ENCODE measurements at places on chromosomes 5 and 9.

GRCh38 chr5:139453683-139454567, 8.6 kb downstream of the ECSCR start:
- no peak overlapping the region for H3K4me3 ChIP-seq
- no peak overlapping the region for H3K27ac ChIP-seq
- no peaks in the 10 kb centered on the region for H3K36me3 ChIP-seq
- no peaks in the 10 kb centered on the region for H3K27me3 ChIP-seq
- H3K4me1 ChIP-seq: no peaks in the 10 kb centered on the region

GRCh38 chr9:69421908-69422801, 97.1 kb downstream of the ENTREP1 start:
- H3K4me1 ChIP-seq: peaks cover 4% of the 10 kb centered on the region
- no peaks in the 10 kb centered on the region for H3K36me3 ChIP-seq
- DNase-seq: peak; percentile 44
- no peak overlapping the region for H3K27ac ChIP-seq
- H3K4me3 ChIP-seq: no peak overlapping the region
- peaks cover 4% of the 10 kb centered on the region for H3K27me3 ChIP-seq

- no peaks in the 10 kb centered on the region for H3K36me3 ChIP-seq
- no peaks in the 10 kb centered on the region for H3K4me1 ChIP-seq
- H3K27ac ChIP-seq: no peak overlapping the region
- H3K4me3 ChIP-seq: no peak overlapping the region
Observed at GRCh38 chr9:118635416-118635815, 733.8 kb downstream of the BRINP1 start.

DNA sequence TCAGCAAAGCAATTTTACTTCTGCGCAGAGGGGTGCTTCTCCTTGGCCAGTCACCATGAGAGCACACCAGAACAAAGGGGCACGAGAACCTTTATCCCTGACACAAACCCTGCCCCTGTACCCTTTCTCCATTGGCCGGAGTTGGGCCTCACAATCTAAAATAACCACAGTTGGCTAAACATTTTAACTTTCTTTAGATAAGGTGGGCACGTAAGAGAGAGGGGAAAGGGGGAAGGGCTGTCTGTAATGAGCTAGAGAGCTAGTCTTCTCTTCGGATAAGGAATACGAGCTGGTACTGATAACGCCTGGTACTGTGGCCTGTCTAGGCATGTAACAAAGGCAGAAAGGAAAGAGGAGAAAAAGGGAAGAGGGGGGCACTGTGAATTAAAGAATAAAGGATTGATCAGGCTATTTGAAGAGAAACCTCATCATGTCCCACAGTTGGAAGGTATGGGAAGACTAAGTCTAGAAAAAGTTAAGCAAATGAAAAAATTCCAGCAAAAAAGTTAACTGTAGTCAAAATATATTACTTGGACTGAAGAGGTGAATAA, 1.8 kb upstream of the IARS1 start:
- peaks cover 34% of the 10 kb centered on the region for H3K36me3 ChIP-seq
- DNase-seq: no peak
- no peak overlapping the region for H3K4me3 ChIP-seq
- no peak overlapping the region for H3K27ac ChIP-seq
- H3K27me3 ChIP-seq: no peaks in the 10 kb centered on the region

GRCh38 chr5:1152771-1153282, 41.0 kb upstream of the SLC12A7 start:
- H3K36me3 ChIP-seq: no peaks in the 10 kb centered on the region
- no peaks in the 10 kb centered on the region for H3K4me1 ChIP-seq
- H3K27me3 ChIP-seq: peaks cover 71% of the 10 kb centered on the region
- H3K27ac ChIP-seq: no peak overlapping the region
- H3K4me3 ChIP-seq: no peak overlapping the region
- no peak for DNase-seq

GRCh38 chr5:155595791-155596190, 582.2 kb downstream of the KIF4B start:
- no peak overlapping the region for H3K27ac ChIP-seq
- no peak overlapping the region for H3K4me3 ChIP-seq
- no peak for DNase-seq
- no peaks in the 10 kb centered on the region for H3K36me3 ChIP-seq
- no peaks in the 10 kb centered on the region for H3K4me1 ChIP-seq

GRCh38 chr5:34898258-34898895, 16.9 kb downstream of the RAD1 start:
- H3K4me3 ChIP-seq: no peak overlapping the region
- no peaks in the 10 kb centered on the region for H3K4me1 ChIP-seq
- H3K27me3 ChIP-seq: no peaks in the 10 kb centered on the region
- peak; percentile 73 for DNase-seq

GRCh38 chr9:84327184-84327583, 13.4 kb downstream of the SLC28A3 start:
- H3K36me3 ChIP-seq: no peaks in the 10 kb centered on the region
- no peak overlapping the region for H3K27ac ChIP-seq
- no peaks in the 10 kb centered on the region for H3K27me3 ChIP-seq
- H3K4me3 ChIP-seq: no peak overlapping the region
- no peaks in the 10 kb centered on the region for H3K4me1 ChIP-seq

GRCh38 chr9:128218518-128219389, 15.6 kb downstream of the DNM1 start:
- no peaks in the 10 kb centered on the region for H3K36me3 ChIP-seq
- DNase-seq: peak; percentile 93
- no peak overlapping the region for H3K27ac ChIP-seq
- peaks cover 12% of the 10 kb centered on the region for H3K4me1 ChIP-seq
- peaks cover 8% of the 10 kb centered on the region for H3K27me3 ChIP-seq
- peak overlapping the region; percentile 41 for H3K4me3 ChIP-seq

DNA sequence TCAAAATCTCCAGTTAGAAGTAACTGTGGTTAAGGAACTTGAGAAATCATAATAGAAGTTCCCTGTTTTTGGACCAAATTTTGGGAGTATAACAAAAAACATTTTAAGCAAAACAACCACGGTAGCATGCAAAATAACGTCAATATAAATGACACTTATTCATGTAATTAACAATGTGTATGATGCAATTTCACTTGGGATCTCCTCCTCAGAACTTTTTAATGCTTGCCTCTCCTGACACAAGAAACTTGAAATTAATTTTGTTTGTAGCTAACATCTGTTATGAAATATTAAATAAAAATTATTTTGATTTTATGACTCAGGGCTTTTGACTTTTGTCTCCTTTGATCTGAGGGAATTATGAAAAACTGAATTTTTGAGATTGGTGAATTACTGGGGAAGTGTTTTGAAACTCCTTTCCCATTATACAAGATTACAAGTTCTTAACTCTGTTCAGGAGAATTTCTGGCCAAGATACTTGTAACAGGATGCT, 149.7 kb downstream of the ATP10B start:
- H3K36me3 ChIP-seq: no peaks in the 10 kb centered on the region
- H3K4me3 ChIP-seq: no peak overlapping the region
- no peak for DNase-seq
- no peaks in the 10 kb centered on the region for H3K27me3 ChIP-seq

GRCh38 chr9:88534456-88535225, at the start of gene NXNL2:
Gene NXNL2, plus strand, starts transcription at chr9:88535178. Its CDS starts 257 bp downstream, at chr9:88535435.
- peak within 1 kb of the TSS; percentile 91 for H3K27ac ChIP-seq
- H3K4me1 ChIP-seq: peaks cover 38% of the 10 kb centered on the region
- H3K4me3 ChIP-seq: peak within 1 kb of the TSS; percentile 75
- no peaks in the 10 kb centered on the region for H3K27me3 ChIP-seq
- no peaks in the 10 kb centered on the region for H3K36me3 ChIP-seq

DNA sequence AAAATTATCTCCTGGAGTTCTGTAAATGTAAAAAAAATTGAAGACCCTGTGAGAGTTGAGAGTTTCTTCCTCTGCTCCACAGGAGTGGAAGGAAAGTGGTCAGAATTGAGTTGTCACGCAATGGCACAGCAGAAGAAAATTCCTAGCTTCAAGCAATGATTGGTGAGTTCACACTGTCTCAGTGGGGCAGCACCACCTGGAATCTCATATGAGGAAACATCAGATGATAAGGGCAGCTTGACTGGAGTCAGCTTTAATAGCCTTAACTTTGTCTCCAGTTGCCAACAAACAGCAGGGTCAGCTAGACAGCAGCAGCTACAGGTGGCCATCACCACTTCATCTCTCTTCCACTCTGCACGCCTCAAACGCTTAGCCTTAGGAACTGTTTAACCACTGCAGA, 211.1 kb downstream of the EFNA5 start:
- H3K4me3 ChIP-seq: no peak overlapping the region
- no peaks in the 10 kb centered on the region for H3K36me3 ChIP-seq
- H3K27ac ChIP-seq: no peak overlapping the region
- H3K4me1 ChIP-seq: no peaks in the 10 kb centered on the region
- no peak for DNase-seq

- H3K36me3 ChIP-seq: no peaks in the 10 kb centered on the region
- no peak overlapping the region for H3K27ac ChIP-seq
- no peak overlapping the region for H3K4me3 ChIP-seq
- peaks cover 5% of the 10 kb centered on the region for H3K27me3 ChIP-seq
- H3K4me1 ChIP-seq: no peaks in the 10 kb centered on the region
- DNase-seq: no peak
Observed at GRCh38 chr5:88172847-88173758, 95.5 kb downstream of the TMEM161B start.

DNA sequence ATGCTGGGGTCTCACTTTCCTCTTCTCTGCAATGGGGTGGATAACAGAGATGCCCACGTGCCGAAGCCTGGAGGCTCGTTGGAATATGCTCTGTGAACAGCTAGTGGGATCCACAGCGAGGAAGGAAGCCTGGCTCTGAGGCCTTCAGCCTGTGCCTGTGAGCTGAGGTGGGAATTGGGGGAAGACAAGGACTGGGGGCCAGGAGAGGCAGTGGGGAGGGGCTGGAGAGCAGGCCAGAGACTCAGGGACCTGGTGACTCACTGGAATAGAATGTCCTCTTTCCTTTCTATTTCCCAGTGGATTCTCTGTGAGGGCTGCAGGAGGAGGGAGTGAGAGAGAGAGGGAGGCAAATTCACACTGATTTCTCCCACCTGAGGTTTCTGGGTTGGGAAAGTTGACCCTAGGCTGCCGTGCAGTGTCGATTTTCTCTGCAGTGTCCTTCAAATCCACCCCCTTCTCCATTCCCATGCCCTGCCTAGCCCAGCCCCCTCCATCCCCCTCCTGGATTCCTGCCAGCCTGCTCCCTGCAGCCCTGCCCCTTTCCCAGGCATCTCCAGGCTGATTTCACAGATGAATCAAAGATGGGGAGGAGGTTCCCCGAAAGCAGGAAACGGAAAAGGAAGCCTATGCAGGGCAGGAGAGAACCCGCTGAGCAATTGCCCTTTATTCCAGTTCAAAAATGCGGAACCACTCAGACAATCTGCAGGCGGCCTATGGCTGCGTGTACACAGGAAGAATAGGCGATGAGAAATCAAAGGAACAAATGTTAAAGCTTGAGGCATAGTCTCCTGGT, 1.4 kb upstream of the SPAAR start:
- H3K27me3 ChIP-seq: no peaks in the 10 kb centered on the region
- H3K4me3 ChIP-seq: peak overlapping the region; percentile 47
- DNase-seq: peak; percentile 89

DNA sequence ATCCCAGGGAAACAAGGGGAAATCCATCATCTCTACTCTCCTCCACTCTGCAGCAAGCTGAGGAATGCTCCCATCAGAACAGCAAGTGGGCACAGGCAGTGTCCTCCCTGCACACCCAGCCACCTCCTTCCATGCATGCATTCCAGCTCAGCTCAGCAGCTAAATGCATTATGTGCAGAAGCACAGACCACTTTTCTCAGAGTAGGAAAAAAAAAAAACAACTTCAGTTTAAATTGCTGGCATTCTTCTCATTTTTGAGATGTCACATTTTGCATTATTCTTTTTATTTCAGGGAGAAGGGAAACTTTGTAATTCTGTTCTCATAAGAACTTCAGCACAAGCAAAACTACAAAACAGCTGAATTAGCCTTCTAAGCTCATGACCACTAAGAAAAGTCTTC, 312.2 kb downstream of the SEMA5A start:
- H3K36me3 ChIP-seq: no peaks in the 10 kb centered on the region
- H3K4me3 ChIP-seq: no peak overlapping the region
- no peaks in the 10 kb centered on the region for H3K4me1 ChIP-seq
- DNase-seq: no peak
- H3K27me3 ChIP-seq: no peaks in the 10 kb centered on the region

GRCh38 chr5:96645091-96645490, 17.1 kb upstream of the CAST start:
- H3K4me1 ChIP-seq: no peaks in the 10 kb centered on the region
- H3K27ac ChIP-seq: no peak overlapping the region
- H3K36me3 ChIP-seq: no peaks in the 10 kb centered on the region
- H3K4me3 ChIP-seq: no peak overlapping the region

DNA sequence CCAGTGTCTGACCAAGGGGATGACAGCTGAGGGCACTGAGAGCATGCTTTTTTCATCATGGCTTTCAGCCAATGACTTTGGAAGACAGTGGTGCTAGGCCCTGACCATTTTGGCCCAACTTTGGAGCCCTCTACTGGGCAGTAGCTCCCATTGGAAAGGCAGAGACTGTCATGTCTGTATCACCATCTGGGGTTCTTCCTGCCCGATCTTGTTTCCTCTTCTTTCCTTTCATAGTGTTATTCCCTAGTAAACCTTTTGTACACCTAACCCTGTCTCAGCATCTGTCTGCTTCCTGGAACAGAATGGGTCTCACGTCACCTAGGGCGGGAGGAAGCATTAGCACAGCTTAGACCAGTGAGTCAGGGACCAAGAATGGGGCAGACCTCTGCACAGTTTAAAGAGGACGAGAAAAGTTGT, 97.4 kb upstream of the MAST4 start:
- DNase-seq: no peak
- H3K4me3 ChIP-seq: no peak overlapping the region
- no peaks in the 10 kb centered on the region for H3K36me3 ChIP-seq
- H3K4me1 ChIP-seq: no peaks in the 10 kb centered on the region
- H3K27me3 ChIP-seq: no peaks in the 10 kb centered on the region

DNA sequence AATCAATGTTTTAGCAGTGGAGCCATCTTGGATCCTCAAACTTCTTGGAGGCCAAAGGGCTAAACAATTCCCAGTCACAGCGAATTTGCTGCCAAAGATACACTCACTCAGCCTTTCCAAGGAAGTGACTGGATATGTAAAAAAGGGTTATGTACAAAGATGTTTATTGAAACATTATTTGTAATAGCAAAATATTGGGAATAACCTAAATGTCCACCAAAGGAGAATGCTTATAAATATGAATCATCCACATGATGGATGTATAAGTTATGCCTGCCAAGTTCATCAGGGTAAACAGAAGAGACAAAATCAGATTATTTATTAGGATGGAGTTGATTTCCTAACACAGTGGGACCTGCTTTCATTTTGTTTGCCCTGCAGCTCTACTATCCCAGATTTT, 145.2 kb upstream of the ABCA1 start:
- H3K27ac ChIP-seq: no peak overlapping the region
- no peaks in the 10 kb centered on the region for H3K4me1 ChIP-seq
- no peaks in the 10 kb centered on the region for H3K36me3 ChIP-seq

DNA sequence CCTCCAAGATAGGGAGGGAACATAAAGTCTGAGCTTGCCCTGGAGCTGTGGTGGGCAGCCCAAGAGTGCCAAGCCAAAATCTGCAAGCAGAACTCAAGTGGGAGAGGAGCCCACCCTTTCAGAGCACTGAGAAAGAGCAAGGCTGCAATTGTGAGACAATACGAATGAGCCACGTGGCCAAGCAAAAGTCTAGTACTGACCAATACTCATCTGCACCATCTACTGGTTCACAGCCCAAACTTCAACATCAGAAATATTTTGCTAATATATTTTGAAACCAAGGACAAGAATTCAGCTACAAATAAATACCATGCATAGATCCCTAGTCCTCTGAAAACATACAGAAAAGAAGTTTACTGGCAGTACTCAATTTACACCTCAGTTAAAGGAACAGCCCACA, 696.2 kb upstream of the COX7C start:
- no peak overlapping the region for H3K27ac ChIP-seq
- no peaks in the 10 kb centered on the region for H3K36me3 ChIP-seq
- DNase-seq: no peak
- no peaks in the 10 kb centered on the region for H3K4me1 ChIP-seq
